Lung microvascular endothelial cell (primary cell): ENCODE measurements at places on chromosomes 3 and 15. TPM values are rescaled to one million over a fixed set of nuclear protein-coding genes. Genes with fewer than 3 reads are reported as not detected.

DNA sequence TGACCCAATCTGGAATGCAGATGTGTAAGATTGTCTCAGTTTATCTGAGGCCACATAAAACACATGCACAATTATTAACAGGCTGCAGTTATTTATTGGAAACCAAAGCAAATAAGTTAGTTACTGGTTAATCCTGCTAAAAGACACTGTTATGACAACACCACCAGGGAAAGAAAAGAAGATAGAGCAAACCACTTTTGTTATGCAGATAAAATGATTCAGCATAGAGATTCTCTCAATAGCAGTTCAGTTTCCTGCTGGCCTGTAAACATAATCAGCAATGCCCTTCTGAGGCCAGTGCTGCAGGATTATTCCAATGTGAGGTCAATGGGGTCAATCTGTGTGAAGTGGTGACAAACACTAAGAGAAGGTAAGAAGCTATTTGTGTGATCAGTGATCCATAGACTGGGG, 244.4 kb downstream of the ZBTB20 start:
- DNase-seq: peak; percentile 22

- DNase-seq: no peak
Measured at GRCh38 chr15:90154861-90155626, 46.1 kb upstream of the SEMA4B start.

- DNase-seq: no peak
Measured at GRCh38 chr3:64417816-64418215, 192.6 kb upstream of the PRICKLE2 start.

DNA sequence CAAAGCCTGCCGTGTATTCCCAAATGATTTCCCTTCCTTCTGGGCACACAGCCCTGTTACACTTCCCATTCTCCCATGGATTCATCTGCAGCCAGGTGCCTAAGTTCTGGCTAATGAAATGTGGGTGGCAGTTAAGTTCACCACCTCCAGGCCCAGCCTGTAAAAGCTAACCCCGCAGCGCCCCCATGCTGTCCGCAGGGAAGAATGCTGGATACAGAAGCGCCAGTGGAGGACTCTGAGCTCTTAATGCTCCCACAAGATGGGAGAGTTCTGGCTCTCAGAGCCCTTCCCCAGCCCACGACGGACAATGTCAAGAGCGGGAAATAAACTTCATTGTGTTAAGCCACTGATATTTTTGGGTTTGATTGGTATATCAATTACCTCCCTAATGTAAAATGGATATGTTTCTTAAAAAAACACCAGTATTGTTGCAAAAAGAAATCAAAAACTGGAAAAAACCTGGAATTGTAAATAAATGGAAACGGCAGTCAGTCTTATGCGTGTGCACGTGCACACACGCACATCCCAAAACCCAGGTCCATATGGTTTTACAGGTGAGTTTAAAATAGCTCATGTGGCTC, 37.7 kb upstream of the FGD5 start:
- DNase-seq: peak; percentile 77

- DNase-seq: no peak
Measured at GRCh38 chr3:118501152-118501551, 533.5 kb downstream of the IGSF11 start.

DNA sequence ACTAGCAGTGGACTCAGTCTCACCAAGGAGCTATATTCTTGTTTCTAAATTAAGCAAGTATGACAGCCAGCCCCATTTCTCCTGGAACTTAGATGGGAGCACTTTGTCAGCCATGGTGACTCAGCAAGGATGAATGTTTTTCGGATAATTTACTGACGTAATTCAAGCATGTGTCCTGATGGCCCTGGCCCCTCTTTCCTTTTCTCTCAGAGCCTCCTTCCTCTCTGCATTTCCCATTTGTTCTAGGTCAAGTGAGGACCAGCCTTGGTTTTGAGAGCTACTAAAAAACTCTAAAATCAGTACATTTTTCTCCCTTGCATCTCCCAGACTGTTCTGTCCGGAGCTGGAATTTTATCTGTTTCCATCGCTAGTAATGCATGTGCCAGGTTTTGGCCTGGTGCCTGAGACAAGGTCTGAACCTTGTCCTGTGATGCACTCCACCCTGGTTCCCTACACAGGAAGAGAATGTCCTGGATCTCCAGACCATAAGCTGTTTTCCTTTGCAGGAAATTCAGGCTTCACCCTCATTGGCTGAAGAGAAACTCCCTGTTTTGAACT, 256.6 kb upstream of the ROPN1 start:
- DNase-seq: peak; percentile 94

The STRC gene
- total RNA-seq: not detected in 2 replicates

The DISP2 gene
- under 0.01 TPM in 2 replicates for total RNA-seq

The COL6A5 gene
- not detected in 2 replicates for total RNA-seq

The ZNF662 gene
- total RNA-seq: 0.44 and 1.8 TPM in 2 replicates

The GNAT1 gene
- total RNA-seq: not detected in 2 replicates

The POTEB2 gene
- total RNA-seq: not detected in 2 replicates

The OIP5 gene
- 1.2 and 4.4 TPM in 2 replicates for total RNA-seq
